ENCODE measurements at places on chromosomes 11 and 22. TPM values are rescaled to one million over a fixed set of nuclear protein-coding genes. Genes with fewer than 3 reads are reported as not detected.

Gene ANKK1
- total RNA-seq, result 0.08 TPM

Gene TMEM132A
- total RNA-seq, result 154 TPM

DNA sequence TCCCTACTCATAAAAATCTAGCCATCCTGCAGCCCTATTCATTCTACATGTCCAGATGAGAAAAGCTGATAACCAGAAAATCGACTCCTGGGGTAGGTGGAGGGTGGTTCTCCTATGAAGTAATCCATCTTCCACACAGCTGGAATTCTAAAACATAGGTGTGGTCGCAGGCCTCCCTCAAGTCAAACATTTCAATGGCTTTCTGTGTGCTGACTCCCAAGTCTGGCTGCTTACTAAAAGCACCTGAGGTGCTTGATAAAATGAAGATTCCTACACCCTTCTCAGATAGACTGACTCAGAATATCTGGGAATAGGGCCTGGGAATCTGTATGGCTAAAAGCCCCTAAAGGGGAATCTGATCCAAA, 26.1 kb downstream of the IRAG1 start:
- DNase-seq, result no peak

GRCh38 chr22:27788500-27789288, 12.9 kb downstream of the MN1 start:
- DNase-seq, result no peak

Gene C11orf87
- total RNA-seq, result not detected

- DNase-seq, result no peak
Measured at GRCh38 chr11:20875889-20876288, 206.5 kb downstream of the NELL1 start.

GRCh38 chr11:103552086-103552485, 442.9 kb downstream of the DYNC2H1 start:
- no peak for DNase-seq

DNA sequence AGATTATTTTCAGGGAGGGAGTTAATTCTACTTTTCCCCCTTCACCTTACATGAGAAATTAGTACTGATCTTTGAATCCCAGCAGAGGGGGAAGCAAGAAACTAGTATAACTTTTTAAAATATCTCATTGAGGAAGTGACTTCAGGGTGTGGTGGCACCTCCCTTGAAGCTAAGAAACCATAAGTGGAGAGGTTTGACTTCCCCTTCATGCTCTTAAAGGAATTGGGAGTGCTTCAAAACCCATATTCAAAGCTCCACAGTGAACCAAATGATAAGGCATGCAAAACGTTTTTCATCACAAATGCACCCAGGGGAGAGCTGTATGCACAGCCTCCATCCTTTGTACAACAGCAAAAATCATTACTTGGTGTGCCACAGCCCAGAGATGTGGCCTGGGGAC, 540 bp downstream of the MS4A14 start:
- DNase-seq, result no peak

DNA sequence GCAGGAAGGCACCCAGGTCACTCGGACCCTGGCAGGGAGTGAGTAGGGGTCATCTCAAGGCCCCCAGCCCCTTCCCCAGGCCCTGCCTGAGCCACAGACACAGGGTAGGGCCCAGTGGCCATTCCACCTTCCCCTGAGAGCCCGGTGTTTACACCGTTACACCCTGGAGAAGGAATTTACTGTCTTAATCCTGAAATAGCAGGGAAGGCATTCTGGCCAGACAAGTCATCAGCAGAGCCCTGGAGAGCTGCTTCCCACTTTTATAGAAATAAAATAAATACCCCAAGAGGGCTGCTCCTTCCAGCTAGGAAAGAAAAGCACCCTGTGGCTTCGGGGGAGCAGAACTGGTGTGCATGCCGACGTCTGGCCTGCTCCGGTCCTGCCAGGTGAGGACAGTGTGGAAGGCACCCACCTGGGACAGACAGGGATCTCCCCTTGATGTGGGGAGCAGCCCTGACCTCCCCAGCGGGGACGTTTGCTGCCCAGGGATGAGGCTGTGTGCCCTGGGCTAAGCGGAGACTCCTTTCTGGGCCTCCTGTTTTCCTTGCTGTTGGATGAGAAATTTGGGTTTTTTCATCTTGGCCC, 180.0 kb downstream of the MN1 start:
- DNase-seq, result no peak

DNA sequence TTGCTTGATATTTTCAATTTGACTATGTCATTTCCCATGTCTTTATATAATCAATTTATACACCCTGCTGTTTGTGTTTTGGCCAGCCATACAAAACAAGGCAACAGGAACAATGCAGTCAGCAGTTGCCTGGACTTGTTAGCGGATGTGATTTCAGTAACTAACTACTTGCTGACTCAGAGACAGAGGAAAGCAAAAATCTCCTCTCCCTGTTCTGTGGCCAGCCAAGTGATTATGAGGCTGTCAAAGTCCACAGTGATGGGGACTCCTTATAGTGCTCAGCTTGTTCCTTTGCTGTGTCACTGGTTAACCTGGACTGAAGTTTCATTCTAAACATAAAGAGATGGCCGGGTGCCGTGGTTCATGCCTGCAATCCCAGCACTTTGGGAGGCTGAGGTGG, 32.6 kb upstream of the APLP2 start:
- peak; percentile 64 for DNase-seq

DNA sequence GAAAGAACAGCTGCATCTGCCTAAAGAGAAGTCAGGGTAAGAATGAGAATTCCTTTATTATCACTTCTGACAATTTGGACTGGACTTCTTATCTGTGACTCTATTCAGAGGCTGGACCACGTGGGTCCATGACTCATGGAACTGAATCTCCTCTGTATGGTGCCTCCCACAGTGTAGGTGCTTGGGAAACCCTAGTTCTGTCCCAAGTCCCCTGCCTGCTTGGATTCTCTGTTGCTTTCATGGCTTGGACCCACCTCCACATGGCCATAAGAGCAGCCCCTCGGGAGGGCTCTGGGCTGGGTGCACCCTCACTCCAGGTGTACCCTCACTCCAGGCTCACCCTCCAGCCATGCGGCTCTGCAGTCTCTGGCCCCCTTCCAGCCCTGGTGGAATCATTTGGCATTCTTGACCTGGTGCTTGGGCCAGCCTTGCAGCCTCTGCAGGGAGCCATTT, 153.4 kb downstream of the CACNA1I start:
- DNase-seq, result no peak

DNA sequence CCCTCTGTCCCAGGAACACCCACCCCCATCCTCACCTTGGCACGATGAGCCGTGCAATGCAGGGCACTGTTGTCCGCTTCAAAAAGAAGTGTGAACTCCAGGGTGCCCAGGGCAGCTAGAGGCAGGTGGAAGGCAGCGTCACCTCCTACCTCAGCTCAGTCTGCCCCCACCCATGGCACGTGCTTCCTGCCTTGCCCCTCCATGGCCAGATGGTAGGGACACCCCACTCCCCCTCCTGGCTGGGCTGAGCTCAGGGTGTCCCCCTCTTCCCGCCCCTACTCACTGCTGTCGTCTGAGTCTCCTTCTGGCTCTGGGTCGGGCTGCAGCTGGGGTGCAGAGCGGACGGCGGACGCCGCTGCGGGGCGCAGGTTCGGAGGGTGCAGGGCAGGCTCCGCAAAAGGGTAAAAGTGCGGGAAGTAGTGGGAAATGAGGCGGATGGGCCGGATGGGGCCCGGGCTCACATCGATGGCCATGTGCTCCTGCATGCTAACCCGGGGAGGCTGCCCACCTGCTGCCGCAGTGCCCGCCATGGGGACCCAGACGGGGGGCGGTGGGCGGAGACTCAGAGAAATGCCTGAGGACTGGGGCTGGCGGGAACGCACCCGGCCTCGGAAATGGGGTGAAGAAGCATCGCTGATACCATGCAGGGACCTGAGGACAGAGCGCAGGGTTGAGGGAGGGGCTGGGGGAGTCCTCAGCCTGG, 9.1 kb downstream of the NDUFV1 start:
- no peak for DNase-seq

Gene C11orf21
- 0.31 TPM for total RNA-seq

DNA sequence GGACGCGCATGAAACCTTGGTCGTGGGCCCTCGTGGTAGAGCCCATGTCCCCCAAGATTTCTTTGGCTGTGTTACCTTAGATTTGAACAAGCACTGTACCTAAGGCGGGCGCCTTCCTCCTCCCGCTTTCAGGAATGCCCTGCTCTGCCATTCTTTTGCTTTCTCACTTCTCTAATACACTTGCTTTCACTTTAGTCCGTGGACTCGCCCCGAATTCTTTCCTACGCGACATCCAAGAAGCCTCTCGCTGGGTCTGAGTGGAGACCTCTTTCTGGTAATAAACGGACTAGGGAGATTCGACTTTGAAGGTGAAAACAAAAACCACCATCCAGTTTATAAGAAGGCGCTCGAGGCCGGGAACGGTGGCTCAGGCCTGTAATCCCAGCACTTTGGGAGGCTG, 1.2 kb upstream of the NUP50 start:
- no peak for DNase-seq

All from Panc1 (cell line).